Mesothelial cell of epicardium (in vitro differentiated cells): ENCODE measurements at places on chromosomes 3 and 15. TPM values are rescaled to one million over a fixed set of nuclear protein-coding genes. Genes with fewer than 3 reads are reported as not detected.

The DLL4 gene
- total RNA-seq = 0.20 to 0.31 TPM (median 0.24 TPM) in 3 replicates

The ZNF80 gene
- total RNA-seq = 0.16 TPM in 1 of 3 replicates, not detected in the others

The IREB2 gene
- total RNA-seq = 84.9 to 105 TPM (median 90.1 TPM) in 3 replicates

The CHRD gene
- total RNA-seq = 5.6 to 6.8 TPM (median 6.4 TPM) in 3 replicates

The CPLX3 gene
- total RNA-seq = 0.14 TPM in 1 of 3 replicates, not detected in the others

The ILDR1 gene
- 3.4 to 4.1 TPM (median 4.1 TPM) in 3 replicates for total RNA-seq

The ASB14 gene
- not detected in 3 replicates for total RNA-seq

The STRA6 gene
- 101 to 114 TPM (median 111 TPM) in 3 replicates for total RNA-seq

The SMAD6 gene
- 164 to 176 TPM (median 176 TPM) in 3 replicates for total RNA-seq

The SFMBT1 gene
- total RNA-seq = 4.1 to 5.4 TPM (median 4.4 TPM) in 3 replicates

The COL6A5 gene
- 0.04 to 0.09 TPM (median 0.07 TPM) in 3 replicates for total RNA-seq

The ADAMTSL3 gene
- 13.2 to 14.3 TPM (median 13.9 TPM) in 3 replicates for total RNA-seq

The CFAP44 gene
- 11.5 to 13.4 TPM (median 11.5 TPM) in 3 replicates for total RNA-seq

The CCR9 gene
- not detected in 3 replicates for total RNA-seq

The SLC2A2 gene
- not detected in 3 replicates for total RNA-seq

The CP gene
- total RNA-seq = 22.6 to 28.4 TPM (median 24.2 TPM) in 3 replicates

The WDR93 gene
- 0.34 to 0.54 TPM (median 0.40 TPM) in 3 replicates for total RNA-seq

The CKMT1B gene
- total RNA-seq = 0.20 to 0.44 TPM in 2 of 3 replicates, not detected in the other

The BNIP2 gene
- total RNA-seq = 61.3 to 69.6 TPM (median 63.2 TPM) in 3 replicates

The ANKDD1A gene
- 3.7 to 4.1 TPM (median 4.1 TPM) in 3 replicates for total RNA-seq

The UNC13C gene
- 2.7 to 2.8 TPM (median 2.7 TPM) in 3 replicates for total RNA-seq

The CD47 gene
- 174 to 178 TPM (median 176 TPM) in 3 replicates for total RNA-seq

The TEX9 gene
- total RNA-seq = 21.0 to 23.4 TPM (median 22.8 TPM) in 3 replicates

The EXOG gene
- total RNA-seq = 17.4 to 19.5 TPM (median 18.6 TPM) in 3 replicates

The SLC33A1 gene
- 22.3 to 23.8 TPM (median 22.8 TPM) in 3 replicates for total RNA-seq

The CACNA2D2 gene
- 9.9 to 10.8 TPM (median 9.9 TPM) in 3 replicates for total RNA-seq

The CCR8 gene
- not detected in 3 replicates for total RNA-seq

The TGM5 gene
- total RNA-seq = not detected in 3 replicates

The IDH2 gene
- 126 to 132 TPM (median 127 TPM) in 3 replicates for total RNA-seq

The TMEM108 gene
- 14.8 to 17.4 TPM (median 17.3 TPM) in 3 replicates for total RNA-seq

The SV2B gene
- 0.14 to 0.29 TPM (median 0.18 TPM) in 3 replicates for total RNA-seq

The ANXA2 gene
- 1,031 to 1,044 TPM (median 1,040 TPM) in 3 replicates for total RNA-seq

The ACP3 gene
- total RNA-seq = 25.5 to 28.0 TPM (median 27.8 TPM) in 3 replicates

The ABI3BP gene
- 2.2 to 3.0 TPM (median 2.5 TPM) in 3 replicates for total RNA-seq

The ACTRT3 gene
- 3.1 to 3.8 TPM (median 3.5 TPM) in 3 replicates for total RNA-seq

The GP5 gene
- total RNA-seq = 0.11 to 0.16 TPM in 2 of 3 replicates, not detected in the other

The APEH gene
- 111 to 118 TPM (median 115 TPM) in 3 replicates for total RNA-seq

The GAP43 gene
- total RNA-seq = 4.2 to 6.1 TPM (median 5.7 TPM) in 3 replicates

The IMPG2 gene
- total RNA-seq = 0.59 to 0.69 TPM (median 0.69 TPM) in 3 replicates

The PRKCI gene
- 51.7 to 64.8 TPM (median 64.0 TPM) in 3 replicates for total RNA-seq

The TMC3 gene
- total RNA-seq = 0.04 to 0.05 TPM in 2 of 3 replicates, not detected in the other

The LIPC gene
- total RNA-seq = not detected in 3 replicates
